Naive thymus-derived CD4-positive, alpha-beta T cell (primary cell): ENCODE measurements at places on chromosomes 7 and 10. TPM values are rescaled to one million over a fixed set of nuclear protein-coding genes. Genes with fewer than 3 reads are reported as not detected.

- DNase-seq, result no peak
- no peaks in the 10 kb centered on the region for H3K36me3 ChIP-seq
- no peaks in the 10 kb centered on the region for H3K27me3 ChIP-seq
- no peak overlapping the region for H3K4me3 ChIP-seq
Observed at GRCh38 chr7:151455690-151456089, 15.7 kb upstream of the CRYGN start.

EPO gene
- total RNA-seq, result not detected

- DNase-seq, result no peak
- H3K27ac ChIP-seq, result no peak overlapping the region
- no peak overlapping the region for H3K4me3 ChIP-seq
- H3K4me1 ChIP-seq, result no peaks in the 10 kb centered on the region
- no peaks in the 10 kb centered on the region for H3K27me3 ChIP-seq
Observed at GRCh38 chr7:151312356-151312755, 29.3 kb upstream of the NUB1 start.

DNA sequence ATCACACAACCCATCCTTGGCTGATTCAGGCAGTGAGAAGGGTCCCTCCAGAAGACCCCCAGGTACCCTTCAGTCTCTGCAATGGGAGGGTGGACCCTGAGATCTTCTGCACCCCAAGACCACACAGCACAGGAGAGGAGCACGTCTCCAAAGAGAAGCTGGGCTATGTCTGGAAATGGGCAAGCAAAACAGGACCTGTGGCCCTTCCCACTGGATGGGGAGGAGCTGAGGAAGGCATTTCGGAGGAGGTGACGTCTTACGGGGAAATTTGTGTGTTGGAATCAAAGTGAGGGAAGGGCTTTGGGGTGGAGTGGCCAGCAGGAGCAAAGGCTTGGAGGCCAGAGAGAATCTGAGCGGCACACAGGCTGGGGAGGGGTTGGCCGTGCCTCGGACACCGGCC lies 16.5 kb downstream of the GRIFIN start:
- DNase-seq, result no peak
- no peak overlapping the region for H3K27ac ChIP-seq
- no peaks in the 10 kb centered on the region for H3K36me3 ChIP-seq
- H3K4me3 ChIP-seq, result no peak overlapping the region
- no peaks in the 10 kb centered on the region for H3K27me3 ChIP-seq

TMEM196 gene
- not detected for total RNA-seq

DNA sequence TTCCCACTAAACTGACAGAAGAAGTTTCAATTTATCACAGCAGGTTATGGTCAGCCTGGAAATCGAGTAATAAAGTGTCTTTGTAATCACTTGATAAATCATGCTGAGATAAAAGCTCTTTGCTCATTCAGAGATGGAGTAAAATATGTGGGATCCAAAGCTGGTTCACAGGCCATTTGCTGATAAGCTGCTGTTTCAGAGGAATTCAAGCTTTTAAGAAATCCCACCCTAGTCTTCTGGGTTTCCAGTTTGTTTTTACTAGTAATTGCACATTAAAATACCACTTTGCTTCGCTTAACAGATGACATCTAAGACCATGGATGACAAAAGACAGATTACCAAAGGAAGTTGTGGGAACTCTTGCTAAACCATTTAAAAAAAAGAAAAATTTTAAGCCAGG lies 37.4 kb upstream of the CDK6 start:
- no peaks in the 10 kb centered on the region for H3K36me3 ChIP-seq
- H3K4me1 ChIP-seq, result peaks cover 9% of the 10 kb centered on the region
- H3K27ac ChIP-seq, result no peak overlapping the region
- H3K27me3 ChIP-seq, result no peaks in the 10 kb centered on the region
